ENCODE measurements at places on chromosomes 2 and 18.

GRCh38 chr2:29448096-29448688 is 333.0 kb downstream of the CLIP4 start:
- no peak for DNase-seq

GRCh38 chr18:23631746-23632145 is 31.0 kb downstream of the ANKRD29 start:
- DNase-seq = no peak

- no peak for DNase-seq
These were observed 1096.0 kb upstream of the DDX18 start for GRCh38 chr2:116718451-116718850.

GRCh38 chr18:59358414-59358711 is 702 bp downstream of the LMAN1 start:
- no peak for DNase-seq

- DNase-seq = no peak
These were observed 144.2 kb downstream of the SETBP1 start for GRCh38 chr18:44824884-44825283.

GRCh38 chr2:101064505-101064867 is 62.4 kb downstream of the RPL31 start:
- no peak for DNase-seq
